ENCODE measurements at places on chromosomes 7 and 10.

- DNase-seq = no peak
Measured at GRCh38 chr10:88066876-88067275, 203.5 kb downstream of the PTEN start.

GRCh38 chr7:37505750-37506353, 57.2 kb upstream of the ELMO1 start:
- DNase-seq = no peak

GRCh38 chr10:98086837-98087708, 47.4 kb upstream of the R3HCC1L start:
- no peak for DNase-seq

DNA sequence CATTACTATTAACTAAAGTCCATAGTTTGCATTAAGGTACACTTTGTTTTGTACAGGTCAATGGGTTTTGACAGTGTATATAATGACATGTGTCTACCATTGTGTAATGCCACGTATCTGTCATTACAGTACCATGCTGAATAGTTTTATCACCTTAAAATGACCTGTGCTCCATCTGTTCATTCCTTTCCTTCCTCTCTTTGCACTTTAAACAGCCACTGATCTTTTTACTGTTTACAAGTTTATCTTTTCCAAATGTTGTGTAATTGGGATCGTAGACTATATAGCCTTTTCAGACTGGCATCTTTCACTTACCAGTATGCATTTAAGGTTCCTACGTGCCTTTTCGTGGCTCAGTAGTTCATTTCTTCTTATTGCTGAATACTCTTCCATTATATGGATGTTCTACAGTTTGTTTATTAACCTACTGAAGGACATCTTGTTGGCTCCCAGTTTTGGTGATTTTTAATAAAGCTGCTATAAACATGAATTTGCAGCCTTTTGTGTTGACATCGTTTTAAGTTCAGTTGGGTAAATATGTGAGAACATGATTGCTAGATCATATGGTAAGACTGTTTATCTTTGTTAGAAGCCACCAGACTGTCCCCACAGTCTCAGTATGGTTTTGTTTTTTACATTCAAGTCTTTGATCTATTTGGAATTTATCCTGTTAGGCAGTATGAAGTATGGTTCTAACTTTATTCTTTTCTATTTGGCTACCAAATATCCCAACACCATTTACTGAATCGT, 24.7 kb downstream of the STAM start:
- no peak for DNase-seq

DNA sequence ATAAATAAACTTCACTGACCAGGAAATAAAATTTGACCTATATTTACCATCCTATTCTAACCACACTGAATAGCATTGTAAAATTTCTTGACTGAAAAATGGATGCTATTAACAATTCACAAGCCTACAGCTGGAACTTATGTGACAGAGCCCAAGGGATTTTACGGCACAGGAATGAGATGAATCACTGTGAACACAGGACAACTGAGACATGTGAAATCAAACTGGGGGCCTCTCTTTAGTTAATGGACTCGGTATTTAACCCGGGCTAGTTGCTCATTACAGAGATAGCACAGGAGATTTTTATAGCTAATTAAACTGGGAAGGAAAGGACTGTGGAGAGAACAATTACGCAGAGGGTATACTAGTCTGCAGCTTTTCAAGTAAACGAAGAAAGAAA, 100.6 kb downstream of the MICU1 start:
- DNase-seq = no peak

GRCh38 chr10:21870849-21871248, 132.7 kb downstream of the DNAJC1 start:
- no peak for DNase-seq

DNA sequence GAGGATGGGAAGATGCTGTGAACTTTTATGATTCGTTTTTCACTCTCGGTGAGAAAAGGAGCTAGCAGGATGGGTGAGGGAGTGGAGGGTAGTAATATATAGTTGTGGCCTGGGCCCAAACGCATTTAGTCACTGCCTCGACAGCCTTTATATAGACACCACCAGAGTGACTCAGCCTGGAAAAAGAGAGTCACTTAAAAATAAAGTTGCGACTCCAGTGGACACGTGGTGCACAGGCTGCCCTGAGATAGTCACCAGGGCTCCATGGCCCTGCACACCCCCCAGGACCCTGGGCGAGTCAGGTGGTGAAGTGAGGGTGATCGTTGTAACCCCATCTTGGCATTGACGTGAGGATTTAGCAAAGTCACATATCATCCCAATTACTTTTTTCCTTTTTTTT, 106.7 kb downstream of the CUX1 start:
- no peak for DNase-seq

DNA sequence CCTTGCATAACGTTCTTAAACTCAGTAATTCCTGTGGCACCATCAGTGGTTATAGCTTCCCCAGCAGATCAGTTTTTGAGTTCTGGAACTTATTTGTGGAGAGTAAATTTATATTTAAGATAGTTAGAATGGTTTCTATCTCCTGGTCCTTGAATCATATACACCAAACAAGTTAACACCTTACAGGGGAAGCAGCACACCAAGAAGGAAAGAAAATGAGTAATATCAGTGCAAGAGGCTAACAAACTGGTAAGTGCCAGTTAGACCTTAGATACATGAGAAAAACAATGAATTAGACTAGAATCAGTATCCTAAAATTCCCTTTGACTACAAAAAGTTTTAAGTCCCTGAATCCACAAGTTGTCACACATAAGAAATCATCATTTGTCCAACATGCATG, 54.2 kb downstream of the ABI1 start:
- no peak for DNase-seq

DNA sequence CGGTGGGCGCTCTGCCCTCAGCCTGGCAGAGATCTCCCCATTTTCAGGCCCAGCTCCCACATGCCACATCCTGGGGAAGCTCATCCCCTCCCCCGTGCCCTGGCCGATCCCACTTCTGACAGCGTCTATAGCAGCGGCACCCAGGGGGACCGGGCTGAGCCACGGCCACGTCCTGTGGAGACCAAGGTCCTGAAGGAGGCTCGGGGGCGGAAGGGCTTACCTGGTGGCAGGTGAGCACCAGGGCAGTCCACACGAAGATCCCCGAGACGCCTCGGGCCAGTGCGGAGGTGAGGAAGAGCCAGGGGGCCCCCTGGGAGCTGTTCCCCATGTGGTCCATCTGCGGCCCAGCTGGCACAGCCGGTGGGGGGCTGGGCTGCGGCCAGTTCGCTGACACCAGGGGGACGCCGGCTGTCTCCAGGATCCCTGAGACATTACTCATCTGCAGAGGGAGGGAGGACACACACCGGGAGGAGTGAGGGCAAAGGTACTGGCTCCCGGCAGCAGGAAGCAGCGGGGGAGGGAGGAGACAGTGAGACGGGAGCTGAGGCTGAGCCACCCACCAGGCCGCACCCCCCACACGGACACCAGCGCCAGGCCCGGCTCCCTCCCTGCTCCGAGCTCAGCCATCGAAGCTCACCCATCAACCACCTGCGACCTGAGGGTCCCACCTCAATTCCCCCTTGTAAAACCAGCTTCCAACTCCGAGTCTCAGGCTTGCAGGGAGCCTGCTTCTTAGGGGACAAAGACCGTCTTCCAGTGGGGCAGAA, 776 bp downstream of the TMEM184A start:
- no peak for DNase-seq

GRCh38 chr7:2853147-2853546, 9.0 kb upstream of the GNA12 start:
- DNase-seq = no peak

DNA sequence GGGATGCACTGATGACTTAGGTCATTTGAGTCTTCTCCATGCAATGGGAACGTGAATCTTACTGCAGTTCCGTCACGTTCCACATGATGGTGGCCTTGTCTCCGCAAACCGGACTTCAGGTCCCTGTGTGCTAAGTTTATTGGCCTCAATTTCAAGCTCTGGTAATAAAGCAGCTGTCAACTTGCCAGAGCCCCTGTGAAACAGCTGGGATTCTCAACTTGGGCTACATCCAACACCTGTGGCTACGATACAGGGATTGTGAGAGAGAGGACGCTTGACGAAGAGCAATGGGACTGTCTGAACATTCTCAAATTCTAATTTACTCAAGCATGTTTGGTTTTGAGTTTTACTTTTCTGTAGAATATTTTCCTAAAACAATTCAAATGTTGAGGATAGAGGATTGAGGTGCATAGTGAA, 174.2 kb downstream of the PTN start:
- no peak for DNase-seq

DNA sequence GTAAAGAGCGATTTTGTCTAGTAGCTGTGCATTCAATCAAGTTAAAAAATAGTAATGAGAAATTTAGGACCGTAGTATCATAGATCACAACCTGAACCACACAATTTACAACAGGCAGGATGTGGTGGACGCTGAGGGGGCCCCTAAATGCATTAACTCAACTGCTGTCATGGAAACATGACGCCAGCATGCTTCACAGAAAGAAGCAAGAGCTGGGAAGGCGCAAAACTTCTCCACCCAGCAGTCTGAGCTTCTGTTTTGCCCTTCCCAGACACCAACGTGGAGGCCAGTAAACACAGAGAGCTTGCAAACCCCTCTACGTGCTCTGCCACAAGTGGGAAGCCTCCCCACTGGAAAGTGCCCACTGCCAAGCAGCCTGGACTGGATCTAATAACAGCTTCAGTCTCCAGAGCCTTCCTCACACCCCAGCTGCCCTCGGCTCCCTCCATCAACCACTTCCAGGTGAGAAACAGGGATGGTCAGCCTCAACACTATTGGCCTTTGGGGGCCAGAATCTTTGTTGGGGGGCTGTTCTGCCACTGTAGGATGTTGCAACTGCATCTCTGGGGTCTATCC, 151.8 kb downstream of the SFMBT2 start:
- no peak for DNase-seq

GRCh38 chr10:113612154-113612553, 51.7 kb downstream of the NRAP start:
- no peak for DNase-seq

- DNase-seq = no peak
Measured at GRCh38 chr10:13803566-13804554, 217.1 kb downstream of the PRPF18 start.

DNA sequence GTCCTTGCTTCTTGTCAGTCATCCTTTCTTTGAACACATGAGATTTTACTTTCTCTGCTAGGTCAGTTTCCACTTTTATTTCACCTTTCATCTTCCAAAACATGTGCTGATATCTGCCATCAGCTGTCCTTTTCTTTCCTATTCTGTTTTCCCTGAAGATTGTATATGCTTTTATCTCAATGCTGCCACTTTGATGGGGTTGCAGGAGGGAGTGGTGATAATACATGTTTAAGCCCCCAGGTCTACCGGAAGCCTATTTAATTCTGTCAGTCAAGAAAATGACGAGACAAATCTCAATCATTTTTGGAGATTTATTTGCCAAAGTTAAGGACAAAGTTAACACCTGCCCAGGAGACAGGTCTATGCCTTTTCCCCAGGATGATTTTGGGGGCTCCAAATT, 73.8 kb downstream of the MRPL32 start:
- DNase-seq = no peak

DNA sequence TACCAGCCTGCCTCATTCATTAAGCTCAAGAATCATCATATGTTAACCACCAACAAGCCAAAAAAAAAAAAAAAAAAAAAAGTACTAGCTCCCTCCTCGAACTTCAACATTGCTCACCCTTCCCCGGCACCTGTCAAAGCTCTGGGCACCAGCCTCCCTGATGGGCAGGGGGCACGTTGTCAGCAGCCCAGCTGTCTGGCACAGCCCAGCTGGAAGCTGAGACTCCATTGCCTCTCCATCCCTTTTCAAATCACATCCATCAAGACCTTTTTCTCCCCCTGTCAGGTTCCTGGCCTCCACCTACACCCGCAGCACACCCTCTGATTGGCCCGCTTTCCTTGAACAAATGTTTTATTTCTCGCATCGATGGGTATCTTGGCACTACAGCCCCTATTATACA, 913.3 kb upstream of the AUTS2 start:
- DNase-seq = no peak

DNA sequence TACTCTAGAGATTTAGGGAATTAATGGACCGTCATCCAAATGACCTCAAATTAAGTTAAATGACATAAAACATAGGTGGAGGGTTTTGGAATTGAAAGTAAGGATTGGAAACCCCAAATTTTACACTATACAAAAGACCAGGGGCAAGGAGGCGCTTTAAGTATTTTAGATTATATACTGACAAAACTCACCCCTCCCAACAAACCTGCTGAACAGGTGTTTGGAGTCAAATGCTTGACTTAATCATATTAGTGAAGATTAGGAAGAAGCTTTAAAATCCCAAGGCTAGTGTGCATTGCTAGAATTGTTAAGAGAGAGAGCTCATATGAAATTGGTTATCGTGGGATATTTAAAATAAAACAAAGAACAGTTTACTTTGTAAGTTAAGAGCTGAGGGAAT, at the start of gene GNGT1:
GNGT1 (plus strand) TSS at position 301 of the 400 bp plus-strand sequence. CDS start 180 bp downstream, outside the sequence.
- DNase-seq = no peak

- no peak for DNase-seq
Measured at GRCh38 chr10:26621889-26622711, 75.4 kb upstream of the PDSS1 start.

DNA sequence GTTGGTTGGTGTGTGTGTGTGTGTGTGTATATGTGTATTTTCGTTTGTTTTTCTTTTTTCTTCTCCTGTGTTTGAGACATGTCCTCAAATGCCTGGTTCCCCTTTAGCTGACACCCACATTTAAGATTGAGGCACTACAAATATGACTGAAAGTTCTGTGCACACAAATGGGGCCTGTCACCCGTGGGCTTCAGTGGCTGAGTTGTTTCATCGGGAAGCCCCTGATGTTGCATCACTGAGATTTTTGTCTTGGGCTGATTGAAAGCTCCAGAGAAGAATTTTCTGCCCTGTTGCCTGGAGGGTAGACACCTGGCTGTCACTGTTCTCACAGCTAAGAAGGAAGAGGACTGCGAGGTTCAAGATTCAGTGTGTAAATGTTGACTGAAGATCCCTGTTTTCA, 283.8 kb upstream of the C7orf33 start:
- DNase-seq = no peak

- no peak for DNase-seq
Measured at GRCh38 chr7:69751026-69751425, 152.8 kb downstream of the AUTS2 start.

DNA sequence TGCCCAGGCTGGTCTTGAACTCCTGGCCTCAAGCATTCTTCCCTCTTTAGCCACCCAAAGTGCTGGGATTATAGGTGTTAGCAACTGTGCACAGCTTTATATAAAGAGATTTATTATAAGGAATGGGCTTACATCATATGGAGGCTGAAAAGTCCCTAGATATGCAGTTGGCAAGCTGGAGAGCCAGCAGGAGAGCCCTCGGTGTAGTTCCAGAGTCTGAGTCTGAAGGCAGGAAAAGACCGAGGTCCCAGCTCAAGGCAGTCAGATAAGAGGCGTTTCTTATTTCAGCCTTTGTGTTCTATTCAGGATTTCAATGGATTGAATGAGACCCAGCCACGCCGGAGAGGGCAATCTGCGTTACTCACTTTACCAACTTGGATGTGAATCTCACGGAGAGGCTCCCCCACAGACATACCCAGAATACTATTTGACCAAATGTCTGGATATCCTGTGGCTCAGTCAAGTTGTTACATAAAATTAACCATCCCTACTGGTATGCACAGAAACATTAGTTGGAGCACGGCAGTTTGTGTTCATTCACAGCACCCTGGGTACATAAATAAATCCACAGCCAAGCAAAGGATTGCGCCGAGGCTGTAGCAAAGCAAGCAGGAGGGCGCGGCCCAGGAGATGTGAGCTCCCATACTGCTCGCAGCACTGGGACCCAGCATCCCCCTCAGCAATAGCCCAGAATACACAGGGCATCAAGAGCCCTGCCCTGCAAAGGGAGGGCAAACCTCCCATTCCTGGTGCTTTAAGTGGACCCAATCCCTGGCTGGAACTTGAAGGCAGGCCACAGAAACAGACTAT, 158.4 kb upstream of the ZNF32 start:
- no peak for DNase-seq

- no peak for DNase-seq
Measured at GRCh38 chr10:132301371-132302330, 6.1 kb downstream of the STK32C start.

GRCh38 chr7:150620617-150621371, 11.4 kb downstream of the GIMAP6 start:
- DNase-seq = no peak
